Epithelial cell of alveolus of lung (primary cell): ENCODE measurements at places on chromosomes 11 and 22. TPM values are rescaled to one million over a fixed set of nuclear protein-coding genes. Genes with fewer than 3 reads are reported as not detected.

Gene NTM
- total RNA-seq = 7.0 and 61.4 TPM in 2 replicates

Gene OLFML1
- total RNA-seq = 0.39 and 6.1 TPM in 2 replicates

Gene SLC17A6
- not detected in 2 replicates for total RNA-seq

Gene SLC16A8
- 0.80 TPM in 1 of 2 replicates, not detected in the other for total RNA-seq

Gene MRGPRE
- not detected in 2 replicates for total RNA-seq

Gene RAB39A
- not detected in 2 replicates for total RNA-seq

Gene OR5D16
- not detected in 2 replicates for total RNA-seq

Gene FOLR1
- total RNA-seq = not detected in 2 replicates
